ENCODE measurements at places on chromosomes 3 and 15. TPM values are rescaled to one million over a fixed set of nuclear protein-coding genes. Genes with fewer than 3 reads are reported as not detected.

DNA sequence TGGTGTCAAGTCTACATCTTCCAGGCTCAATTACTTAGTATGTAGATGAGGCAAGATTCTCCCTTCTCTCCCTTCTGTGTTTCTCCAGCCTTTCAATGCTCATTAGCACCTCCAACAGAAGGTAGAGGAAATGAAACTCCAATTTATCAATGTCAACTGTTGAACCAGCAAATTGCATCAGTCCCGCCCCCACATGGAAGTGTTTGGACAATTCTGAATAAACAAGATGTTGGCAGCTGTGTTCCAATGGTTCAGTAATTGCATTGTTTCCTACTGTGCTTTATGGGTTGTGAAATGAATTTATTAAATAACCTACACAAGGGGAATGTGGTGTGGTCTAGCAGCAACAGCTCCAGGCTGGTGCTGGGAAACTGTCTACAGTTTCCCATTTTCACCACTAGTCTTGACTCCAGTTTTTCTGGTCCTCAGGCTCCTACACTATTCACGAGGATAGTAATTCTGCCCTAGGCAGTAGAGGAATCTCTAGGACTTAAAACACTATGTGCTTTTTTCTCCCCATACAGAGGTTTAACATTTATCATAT, 91.9 kb downstream of the MB21D2 start:
- DNase-seq = no peak

DNA sequence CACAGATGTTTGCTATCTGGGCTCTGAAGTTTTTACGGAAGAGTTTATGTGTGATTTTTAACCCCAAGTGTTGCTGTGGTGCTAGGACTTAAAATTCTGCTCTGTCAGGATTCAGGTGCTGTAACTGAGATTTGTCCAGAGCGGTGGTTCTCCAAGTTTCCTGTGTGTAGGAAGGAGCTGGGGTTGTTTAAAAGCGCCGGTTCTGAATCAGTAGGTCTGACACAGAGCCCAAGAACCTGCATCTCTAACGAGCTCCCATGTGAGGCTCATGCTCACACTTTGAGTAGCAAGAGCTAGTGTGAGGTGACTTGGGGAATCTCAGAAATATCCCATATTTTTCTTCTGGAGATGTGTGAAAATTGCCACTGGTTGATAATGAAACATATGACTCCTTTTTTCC, 325.5 kb downstream of the SATB1 start:
- no peak for DNase-seq

DNA sequence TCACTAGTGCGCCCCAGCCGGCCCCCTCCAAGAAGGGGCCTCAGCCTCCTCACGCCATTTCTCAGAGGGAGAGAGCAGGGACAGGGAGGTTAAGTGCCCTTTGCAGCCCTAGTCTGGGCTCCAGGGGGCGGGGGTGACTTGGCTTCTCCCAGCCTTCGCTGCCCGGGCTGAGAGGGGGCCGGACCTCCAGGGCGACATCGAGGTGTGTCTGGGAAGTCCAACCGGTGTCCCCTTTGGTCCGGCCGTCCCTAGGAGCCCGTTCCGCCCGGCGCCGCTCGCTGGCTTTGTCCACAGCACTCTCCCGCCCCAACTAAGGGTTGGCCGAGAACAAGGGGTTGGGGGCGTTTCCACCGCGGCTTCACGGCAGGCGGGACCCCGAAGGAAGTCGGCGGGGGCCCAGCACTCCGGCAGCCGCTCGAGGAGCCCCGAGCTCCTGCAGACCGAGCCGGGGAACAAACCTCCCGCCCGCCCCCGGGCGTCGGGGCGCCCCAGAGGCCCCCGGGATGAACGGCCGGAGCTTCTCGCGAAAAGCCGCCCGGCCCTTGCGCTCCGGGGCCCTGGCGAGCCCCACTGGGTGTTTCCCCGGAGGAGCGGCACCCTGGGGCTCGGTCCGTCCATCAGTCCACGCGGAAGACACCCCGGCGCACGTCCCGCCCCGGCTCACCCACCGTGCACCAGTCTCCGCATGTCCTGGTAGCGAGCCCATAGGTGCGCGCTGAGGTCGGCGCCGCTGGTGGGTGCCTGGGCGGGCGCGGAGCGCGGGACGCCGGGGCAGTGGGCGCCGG, 627 bp downstream of the NT5DC2 start:
- peak; percentile 37 for DNase-seq

- DNase-seq = no peak
Observed at GRCh38 chr15:35986191-35986721, 440.3 kb upstream of the DPH6 start.

- no peak for DNase-seq
Observed at GRCh38 chr15:41804361-41804760, 23.5 kb upstream of the JMJD7 start.

DNA sequence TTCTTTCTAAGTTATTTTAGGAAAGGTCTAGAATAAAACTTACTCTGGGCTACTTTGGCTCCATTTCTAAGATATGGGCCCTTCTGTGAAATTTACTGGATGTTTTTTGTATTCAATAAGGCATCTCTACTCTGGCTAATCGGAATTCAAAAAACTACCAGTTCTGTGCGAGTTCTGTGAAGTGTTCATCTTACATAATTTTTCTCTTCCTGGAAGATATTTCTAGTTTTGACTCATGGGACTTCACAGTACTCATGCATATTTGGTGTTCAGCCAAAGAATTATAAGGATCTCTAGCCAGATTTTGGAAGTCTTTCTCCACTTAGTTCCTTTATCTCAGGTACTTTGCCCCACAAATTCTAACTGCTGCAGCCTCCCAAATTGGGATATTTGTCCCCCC, 46.4 kb upstream of the MBNL1 start:
- no peak for DNase-seq

GRCh38 chr3:149808209-149808829, 4.7 kb upstream of the RNF13 start:
- peak; percentile 60 for DNase-seq

- DNase-seq = no peak
Observed at GRCh38 chr3:187997946-187998561, 155.9 kb upstream of the LPP start.

DNA sequence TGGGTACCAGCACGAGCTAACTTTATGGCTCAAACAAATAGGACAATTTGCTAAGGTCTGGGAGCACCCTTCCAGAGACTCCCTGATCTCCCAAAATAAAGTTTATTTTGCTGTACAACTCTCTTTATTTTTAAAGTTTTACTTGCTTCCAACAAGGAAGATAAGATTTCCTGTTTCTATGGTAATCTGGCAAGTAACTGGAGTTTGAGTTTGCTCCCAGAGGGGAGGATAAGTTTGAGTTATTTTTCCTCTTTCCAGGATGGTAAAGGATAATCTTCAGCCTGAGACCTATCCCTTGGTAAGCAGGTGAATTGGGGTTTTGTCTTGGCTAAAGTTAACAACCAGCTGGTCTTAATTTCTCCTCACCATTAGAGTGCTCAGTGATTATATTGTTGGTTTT, 1019.4 kb upstream of the ALCAM start:
- no peak for DNase-seq

GRCh38 chr15:92061511-92062195, 208.1 kb downstream of the SLCO3A1 start:
- no peak for DNase-seq

- no peak for DNase-seq
Observed at GRCh38 chr3:47056705-47057104, 77.2 kb downstream of the NBEAL2 start.

DNA sequence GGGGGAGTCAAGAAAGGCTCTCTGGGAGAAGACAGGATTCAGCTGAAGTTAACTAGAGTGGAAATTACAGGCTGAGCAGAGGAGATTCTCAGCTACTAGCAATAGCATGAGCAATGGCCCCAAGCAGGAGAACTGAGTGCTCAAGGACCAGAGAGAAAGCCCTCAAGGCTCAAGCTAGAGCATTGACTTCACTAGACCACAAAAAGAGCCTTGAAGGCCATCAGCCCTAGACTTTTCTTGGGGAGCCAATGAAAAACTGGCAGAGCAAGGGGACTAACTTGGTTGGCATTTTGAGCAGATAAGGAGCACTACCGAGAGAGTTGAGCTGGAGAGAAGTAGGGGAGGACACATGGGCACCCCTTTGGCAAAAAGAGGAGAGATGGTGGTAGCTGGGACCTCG, 277.6 kb downstream of the FEZF2 start:
- DNase-seq = no peak

DNA sequence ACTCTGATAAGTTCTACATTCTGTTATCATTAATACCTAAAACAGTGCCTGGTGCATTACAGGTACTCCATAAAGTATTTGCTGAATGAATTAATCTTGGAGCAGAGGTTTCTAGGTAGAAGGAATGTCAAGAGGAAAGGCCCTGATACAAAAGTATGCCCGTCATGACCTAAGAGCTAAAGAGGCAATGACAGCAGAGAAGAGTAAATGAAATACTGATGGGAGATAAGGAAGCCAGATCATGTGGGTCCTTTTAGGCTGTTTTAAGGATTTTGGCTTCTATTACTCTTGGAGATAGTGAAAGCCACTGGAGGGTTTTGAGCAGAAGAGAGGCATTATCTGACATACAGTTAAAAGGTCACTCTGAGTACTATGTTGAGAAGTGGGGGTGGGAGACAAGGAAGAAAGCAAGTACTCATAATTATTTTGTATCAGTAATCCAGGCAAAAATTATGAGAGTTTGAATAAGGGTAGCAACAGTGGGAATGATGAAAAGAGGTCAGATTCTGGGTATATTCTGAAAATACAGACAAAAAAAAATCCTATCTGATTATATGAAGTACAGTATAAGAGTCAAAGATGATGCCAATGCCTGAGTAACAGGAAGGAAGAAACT, 48.3 kb downstream of the DENND4A start:
- no peak for DNase-seq

DNA sequence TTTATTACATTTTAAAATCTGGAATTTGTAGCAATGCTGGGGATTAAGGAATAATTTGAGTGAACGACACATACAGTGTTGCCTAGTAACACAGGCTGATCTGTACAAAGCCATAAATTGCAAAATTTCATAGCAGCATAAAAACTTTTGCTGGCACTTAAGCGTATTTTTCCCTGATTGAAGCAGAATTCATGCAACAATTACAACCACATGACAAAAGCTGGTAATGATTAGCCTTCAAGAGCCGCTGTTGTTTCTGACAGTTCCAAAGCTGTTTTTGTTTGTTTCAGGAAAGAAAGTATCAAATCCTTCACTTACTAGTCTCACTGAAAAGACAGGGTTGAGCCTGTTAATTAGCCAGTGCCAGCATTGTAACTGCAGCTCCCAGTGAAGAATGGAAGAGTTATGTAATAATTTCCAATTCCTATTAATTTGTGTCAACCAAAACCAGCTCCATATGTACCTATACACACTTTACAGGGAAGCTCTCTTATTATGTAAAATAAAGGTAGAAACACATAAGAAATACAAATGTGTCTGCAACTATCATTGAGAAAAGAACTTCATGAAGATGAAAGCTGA, 60.7 kb downstream of the AGTR1 start:
- DNase-seq = no peak

DNA sequence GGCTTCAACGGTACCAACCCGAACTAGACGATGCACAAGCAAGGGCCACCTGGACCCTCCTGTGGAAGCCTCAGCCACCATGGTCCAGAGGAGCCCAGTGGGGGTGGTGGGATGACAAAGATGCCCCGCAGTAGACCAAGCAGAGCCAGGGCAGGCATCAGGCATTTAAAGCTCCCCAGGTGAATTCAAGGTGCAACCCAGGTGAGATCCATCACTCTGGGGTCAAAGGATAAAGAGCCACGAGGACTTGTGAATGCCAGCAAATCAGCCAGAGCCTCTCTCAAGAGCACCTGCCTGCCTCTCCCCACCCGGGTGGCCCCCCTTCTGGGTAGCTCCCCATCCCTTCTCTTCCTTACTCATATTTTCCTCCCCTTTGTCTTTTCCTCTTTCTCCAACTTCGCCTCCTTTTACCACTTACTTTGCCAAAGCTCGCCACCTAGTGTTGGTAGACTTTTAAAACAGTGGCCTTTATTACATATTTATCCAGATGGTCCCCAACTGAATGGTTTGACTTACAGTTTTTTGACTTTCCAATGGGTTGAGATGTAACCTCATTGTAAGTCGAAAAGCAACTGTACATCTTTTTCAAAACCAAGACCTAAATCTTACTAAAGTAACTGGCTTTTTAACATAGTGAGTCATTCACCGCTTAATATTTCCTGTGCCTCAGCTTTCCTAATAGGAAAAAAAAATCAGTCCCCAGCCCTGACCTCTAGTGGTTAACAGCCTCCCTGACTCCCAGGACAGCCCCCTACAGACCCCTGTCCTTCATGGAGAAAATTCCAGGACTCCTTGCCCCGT, 18.8 kb downstream of the PLA2G4F start:
- peak; percentile 32 for DNase-seq

STRIT1 gene
- not detected for total RNA-seq

C3orf22 gene
- total RNA-seq = not detected
